ENCODE measurements at places on chromosomes 1 and 21.

DNA sequence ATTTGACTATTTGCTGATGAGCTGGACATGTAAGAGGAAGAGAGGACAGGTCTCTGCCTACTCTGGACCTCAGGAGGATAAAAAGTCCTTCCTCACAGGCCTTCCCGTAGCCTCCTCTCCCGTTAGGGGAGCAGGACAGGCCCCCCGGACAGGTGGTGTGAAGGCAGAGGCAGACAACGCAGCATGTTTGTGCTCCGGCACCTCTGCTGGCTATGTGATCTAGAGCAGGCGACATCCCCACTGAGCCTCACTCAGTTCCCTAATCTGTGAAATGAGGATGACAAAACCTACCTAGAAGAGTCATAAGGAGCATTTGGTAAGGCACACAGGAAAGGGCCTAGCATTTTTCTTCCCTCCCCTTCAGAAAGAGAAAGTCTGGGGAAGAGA lies 34.8 kb downstream of the KIAA1614 start:
- no peak for DNase-seq

GRCh38 chr1:1908506-1908791 lies 6.6 kb upstream of the CALML6 start:
- DNase-seq = no peak

DNA sequence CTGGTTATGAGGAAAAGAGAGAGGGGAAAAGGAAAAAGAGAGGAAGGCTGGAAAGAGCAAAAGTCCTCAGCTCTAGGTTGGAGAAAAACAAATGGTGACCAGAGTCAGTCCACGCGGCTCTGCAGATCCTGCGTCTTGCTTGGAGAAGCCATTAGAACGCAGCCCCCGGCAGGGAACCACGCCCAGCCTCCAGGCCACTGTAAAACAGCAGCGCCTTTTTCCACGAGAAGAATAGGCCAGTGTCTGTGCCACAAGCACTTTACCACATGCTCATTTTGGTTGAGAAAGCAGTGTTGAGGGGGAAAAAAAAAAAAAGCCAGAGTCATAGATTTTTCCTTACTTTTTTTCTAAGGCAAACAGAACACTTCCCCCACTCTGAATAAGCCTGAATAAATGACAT lies 846.9 kb upstream of the ADAMTS5 start:
- DNase-seq = no peak

DNA sequence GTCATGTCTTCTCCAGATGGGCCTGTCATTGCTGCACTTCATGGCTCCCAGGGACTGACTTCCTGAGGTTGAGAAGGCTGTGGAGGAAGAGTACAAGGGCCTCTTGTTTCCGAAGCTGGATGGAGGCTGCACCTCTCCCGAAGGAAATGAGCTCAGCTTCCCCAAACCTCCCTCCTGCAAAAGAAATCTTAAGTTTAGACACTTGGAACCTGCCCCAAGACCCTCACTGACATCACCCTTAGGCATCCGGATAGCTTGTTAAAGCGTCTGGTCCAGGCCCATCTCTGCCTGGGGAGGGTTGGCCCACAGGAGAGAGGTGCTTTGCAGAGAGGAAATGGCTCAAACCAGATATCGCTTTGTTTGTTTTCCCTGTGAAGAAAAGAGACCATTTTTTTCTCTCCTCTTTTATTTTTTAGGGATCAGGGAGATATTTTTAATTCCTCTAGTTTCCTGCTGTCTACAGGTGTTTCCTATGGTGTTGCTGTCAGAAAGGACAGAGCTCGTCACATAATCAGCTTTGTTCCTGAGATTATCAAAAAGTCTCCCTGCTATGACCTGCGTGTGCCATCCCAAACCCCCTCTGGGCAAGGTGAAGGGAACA lies 25.0 kb downstream of the RCSD1 start:
- DNase-seq = no peak

DNA sequence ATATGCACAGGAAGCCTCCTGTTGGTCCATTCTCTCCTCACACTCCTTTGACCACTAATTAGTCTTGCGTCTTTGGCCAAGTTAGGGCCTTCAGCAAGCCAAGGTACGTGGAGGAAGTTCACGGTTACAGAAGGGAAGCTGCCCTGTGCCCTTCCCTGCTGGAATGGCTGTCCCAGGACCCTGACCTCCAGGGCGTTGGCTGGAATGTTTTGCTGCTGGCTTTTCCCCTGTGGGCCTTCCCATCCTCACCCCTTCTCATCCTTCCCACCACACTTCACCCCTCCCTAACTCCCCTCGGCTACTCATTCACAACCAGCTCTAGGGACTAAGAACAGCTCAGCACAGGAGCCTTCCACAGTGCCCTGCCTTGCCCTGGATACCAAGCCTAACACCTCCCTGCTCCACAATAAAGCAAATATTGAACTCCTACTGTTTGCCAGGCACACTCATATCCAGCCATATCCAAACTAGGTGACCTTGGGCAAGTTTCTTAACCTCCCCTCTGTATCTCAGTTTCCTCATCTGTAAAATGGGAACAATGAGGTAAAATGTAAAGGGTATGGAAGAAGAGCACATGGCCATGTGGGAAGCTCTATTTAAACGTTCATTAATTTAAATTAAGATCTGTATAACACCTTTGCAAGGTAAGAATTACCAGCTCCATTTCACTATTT lies 8.8 kb upstream of the CDCP2 start:
- no peak for DNase-seq

GRCh38 chr1:174786760-174787159 lies 213.0 kb upstream of the CACYBP start:
- DNase-seq = no peak

DNA sequence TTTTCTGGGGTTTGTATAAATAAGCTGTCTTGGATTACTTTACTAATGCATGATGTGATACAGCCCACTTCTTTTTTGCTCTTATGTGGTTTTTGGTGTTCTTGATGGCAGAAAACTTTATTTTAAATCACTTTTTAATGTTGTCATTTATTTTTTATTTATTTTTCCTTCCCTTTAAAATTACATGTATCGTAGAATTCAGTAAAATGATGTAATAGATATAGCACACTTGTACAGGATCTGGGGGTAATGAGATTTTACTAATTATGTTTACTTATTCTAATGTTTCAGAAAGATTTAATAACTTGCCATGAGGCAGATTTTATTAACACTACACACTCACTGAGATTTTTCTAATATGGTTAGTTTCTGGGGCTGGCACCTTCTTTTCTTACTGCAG lies 701 bp upstream of the B3GALT2 start:
- no peak for DNase-seq

DNA sequence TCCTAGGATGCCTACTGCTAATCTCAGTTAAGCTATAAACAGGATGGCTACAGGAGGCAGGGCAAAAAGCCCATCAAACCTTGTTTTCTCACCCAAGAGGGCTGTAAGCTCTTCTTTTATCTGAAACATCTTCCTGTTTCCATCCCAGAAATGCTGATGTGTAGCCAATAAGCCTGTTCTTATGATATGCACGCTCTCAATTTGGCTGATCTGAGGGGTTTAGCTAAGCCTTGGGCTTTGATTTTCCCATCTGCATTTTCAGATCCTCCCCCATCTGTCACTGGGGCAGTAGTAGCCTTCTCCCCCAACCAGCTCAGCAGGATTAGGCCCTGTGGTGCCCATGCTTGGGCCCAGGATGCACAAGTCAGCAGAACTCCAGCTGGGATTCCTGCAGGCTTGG lies 105.0 kb downstream of the BRINP2 start:
- no peak for DNase-seq

DNA sequence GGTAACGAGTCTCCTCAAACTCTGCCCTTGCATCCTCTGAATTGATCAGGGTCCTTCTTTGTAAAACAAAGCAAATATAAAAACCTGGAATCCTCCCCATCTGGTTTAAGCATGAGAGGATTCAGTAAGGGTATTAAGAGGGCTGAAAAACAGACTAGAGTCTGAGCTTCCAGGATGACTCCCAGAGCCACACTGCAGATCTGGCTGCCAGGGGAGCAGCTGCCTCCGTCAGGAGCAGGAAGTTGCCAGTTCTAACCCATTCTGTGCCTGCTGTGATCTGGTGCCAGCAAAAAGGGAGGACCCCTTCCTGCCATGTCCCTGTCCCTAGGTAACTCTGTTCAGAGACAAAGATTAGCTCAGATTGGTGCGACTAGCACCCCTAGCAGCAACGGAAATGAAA lies 27.5 kb downstream of the SERTAD4 start:
- DNase-seq = no peak

DNA sequence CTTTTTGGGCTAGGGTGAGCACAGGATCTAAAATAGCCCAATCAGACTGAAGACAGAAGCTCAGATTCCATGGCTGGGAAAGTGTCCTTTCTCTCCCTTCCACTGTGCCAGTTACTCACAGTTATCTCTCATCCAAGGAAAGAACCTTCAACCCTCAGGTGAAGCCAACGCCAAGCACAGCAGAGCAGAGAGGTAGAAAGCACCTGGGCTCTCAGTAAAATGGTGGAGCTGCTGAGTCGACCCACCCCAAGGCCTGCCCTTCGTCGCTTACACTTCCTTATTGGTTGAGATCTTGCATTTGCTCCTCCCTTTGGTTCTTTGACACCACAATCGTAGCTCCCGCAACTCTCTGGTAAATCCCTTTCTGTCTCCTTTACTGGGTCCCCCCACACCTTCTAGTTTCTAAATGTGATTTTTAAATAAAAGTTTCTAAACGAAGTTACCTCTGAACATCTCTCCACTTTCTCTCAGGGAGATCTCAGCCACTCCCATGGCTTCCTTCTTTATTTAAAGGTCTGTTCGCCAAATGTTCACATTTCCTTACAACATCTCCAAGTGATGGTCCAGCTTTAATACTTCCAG lies 27.5 kb upstream of the SLC30A1 start:
- no peak for DNase-seq

GRCh38 chr21:31090376-31090775 lies 52.1 kb upstream of the KRTAP19-8 start:
- DNase-seq = no peak

- DNase-seq = no peak
Measured at GRCh38 chr1:169568497-169568896, 17.8 kb downstream of the F5 start.

GRCh38 chr1:20059847-20060246 lies 10.1 kb upstream of the PLA2G5 start:
- no peak for DNase-seq

GRCh38 chr1:200411406-200412257 lies 1.8 kb upstream of the ZNF281 start:
- no peak for DNase-seq
